Activated CD4-positive, alpha-beta T cell treated with anti-CD3 and anti-CD28 coated beads, Interleukin-2, amount 10 ng/mL, durations not matched to agents 24 days and 14 days (primary cell): ENCODE measurements at places on chromosomes 7 and 10.

DNA sequence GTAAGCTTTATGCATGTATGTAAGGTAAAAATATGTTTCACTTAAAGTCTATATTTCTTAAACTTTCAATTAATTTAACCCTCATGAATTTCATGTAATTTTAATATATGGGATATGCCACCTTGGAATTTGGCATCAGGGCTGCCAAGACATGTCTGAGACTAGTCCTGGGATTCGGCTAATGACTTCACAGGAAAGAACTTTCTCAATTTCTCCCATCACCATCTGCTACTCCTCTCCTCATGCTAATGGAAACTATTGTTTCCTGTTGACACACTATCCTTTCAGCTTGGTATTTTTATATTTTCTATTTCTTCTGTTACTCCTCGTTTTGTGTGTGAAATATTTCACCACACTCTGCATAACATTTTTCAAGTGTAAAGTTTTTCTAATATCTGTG is 205.9 kb downstream of the ARL4A start:
- no peak for DNase-seq

DNA sequence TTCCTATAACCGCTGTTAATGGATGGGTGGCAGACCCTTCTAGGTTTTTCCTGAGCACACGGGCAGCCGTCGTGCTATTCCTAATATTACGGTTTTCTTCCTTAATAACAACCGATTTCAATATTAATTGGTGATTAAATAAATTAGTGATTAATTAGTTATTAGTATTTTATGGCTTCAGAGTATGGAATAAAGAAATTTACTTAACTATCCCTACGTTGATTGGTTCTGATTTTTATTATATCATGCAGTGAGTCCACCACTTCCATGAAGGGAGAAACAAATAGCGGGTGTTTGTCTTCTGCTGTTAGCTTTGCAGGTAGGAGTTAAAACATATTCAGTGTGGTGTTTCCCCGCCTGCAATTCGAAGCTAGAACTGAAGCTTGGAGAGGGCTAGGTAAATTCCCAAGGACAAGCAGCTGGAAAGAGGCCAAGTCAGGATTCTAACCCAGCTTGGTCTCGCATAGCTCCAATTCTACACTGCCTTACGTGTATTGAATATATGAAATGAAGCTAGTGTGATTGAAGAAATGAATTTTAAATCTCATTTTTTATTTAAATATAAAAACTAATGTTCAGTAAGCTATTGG is 928 bp upstream of the CSTF2T start:
- DNase-seq, result peak; percentile 62

- DNase-seq, result no peak
Observed at GRCh38 chr10:5978230-5978489, 817 bp upstream of the IL15RA start.

- DNase-seq, result no peak
Observed at GRCh38 chr10:101612872-101613271, 24.8 kb downstream of the DPCD start.

- no peak for DNase-seq
Observed at GRCh38 chr10:61438141-61438988, 14.8 kb downstream of the TMEM26 start.

- DNase-seq, result no peak
Observed at GRCh38 chr10:19970717-19971116, 154.5 kb downstream of the PLXDC2 start.

DNA sequence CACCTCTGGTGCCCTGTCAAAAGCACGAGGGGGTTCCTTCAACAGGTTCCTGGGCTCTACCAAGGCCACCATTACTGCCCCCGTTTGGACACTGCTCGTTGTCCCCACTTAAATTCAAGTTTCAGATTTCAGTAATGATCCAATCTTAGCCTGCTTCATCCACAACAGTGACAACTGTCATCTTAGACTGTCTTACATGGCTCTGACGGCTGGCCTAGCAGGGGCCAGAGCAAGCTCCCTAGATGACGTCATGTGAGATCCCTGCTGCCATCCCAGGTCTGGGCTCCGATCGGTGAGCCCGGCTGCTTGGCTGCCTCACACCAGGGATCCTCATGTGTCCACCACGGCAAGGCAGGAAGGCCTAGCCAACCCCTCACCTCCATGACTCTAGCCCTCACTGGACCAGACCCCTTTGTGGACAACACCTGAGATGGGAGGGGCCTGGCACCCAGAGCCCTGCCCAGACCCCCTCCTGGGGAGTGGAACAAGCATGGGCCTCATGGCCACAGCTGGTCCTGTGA is 82.5 kb downstream of the FAM53B start:
- DNase-seq, result no peak

DNA sequence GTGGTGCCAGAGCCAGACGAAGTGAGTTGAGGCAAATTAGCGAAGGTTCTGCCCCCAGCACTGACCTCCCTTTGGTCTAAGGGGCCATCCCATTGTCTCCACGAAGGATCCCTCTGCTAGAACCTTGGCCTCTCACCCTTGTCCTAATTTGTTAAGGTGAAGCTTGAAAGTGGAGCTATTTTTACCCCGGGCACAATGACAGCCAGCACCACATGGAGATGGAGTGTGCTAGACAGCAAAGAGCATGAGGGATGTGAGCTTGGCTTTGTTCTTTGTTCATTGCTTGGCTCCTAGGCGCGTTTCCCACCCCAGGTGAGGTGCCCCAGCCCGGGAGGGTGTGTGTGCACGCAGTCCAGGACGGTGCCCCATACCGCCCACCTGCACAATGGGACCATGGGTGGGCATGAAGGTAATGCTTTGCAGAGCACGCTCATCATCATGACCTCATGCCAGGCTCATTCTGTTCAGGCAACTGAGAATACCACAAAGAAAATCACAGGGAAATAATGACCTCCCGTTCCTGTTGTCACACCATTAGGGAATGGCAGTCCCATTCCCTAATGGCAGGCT is 361.0 kb upstream of the FZD8 start:
- no peak for DNase-seq

DNA sequence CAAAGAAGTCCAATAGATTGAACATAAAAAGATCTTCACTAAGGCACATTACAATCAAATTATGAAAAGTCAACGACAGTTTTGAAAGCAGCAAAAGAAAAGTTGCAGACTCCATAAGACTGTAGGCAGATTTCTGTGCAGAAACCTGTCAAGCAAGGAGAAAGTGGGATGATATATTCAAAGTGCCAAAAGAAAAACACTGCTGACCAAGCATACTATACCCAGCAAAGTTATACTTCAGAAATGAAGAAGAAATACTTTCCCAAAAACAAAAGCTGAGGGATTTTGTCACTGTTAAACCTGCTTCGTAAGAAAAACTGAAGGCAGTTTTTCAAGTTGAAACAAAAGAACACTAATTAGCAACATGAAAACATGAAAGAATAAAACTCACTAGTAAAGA is 145.5 kb downstream of the ZEB1 start:
- DNase-seq, result no peak

GRCh38 chr7:47550788-47551470 is 31.0 kb downstream of the TNS3 start:
- no peak for DNase-seq

GRCh38 chr10:27948186-27948585 is 50.7 kb downstream of the ODAD2 start:
- no peak for DNase-seq

GRCh38 chr7:1410992-1411391 is 48.3 kb downstream of the MICALL2 start:
- no peak for DNase-seq

GRCh38 chr10:75709245-75709644 is 277.8 kb downstream of the LRMDA start:
- no peak for DNase-seq

DNA sequence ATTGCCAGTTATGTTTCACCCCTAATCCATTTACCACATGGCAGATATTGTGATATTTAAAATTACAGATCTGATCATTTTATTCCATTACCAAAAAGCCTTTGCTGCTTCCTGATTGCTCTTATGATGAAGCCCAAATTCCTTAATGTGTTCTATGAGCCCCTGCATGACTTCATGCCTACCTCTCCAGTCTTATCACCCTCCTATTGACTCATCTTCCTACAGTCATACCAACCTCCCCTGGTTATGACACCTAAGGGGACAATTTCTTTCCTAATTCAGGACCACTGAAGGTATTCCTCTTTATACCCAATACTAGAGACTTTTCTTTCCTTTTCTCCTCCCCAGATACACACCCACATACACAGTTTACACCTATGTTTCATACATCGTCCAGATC is 36.0 kb downstream of the TES start:
- no peak for DNase-seq

DNA sequence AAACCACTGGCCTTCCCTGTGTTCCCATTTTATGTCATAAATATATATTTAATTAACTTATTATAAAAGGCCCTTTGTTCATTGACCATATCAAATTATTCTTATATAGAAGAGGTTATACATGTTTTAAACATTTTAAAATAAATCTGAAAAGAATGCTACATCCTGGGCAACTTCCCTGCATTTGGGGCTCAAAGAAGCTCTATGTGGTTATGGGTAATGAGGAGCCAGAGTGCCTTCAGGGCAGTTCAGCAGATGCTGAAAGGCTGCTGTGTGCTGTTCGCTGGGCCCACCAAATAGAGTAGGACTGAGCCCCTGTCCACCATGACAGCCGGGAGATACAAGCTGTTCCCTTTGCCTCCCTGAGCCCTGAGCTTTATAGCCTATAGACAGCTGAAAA is 35.9 kb downstream of the HTRA1 start:
- DNase-seq, result no peak

GRCh38 chr10:130022511-130023299 is 58.6 kb upstream of the EBF3 start:
- DNase-seq, result no peak

DNA sequence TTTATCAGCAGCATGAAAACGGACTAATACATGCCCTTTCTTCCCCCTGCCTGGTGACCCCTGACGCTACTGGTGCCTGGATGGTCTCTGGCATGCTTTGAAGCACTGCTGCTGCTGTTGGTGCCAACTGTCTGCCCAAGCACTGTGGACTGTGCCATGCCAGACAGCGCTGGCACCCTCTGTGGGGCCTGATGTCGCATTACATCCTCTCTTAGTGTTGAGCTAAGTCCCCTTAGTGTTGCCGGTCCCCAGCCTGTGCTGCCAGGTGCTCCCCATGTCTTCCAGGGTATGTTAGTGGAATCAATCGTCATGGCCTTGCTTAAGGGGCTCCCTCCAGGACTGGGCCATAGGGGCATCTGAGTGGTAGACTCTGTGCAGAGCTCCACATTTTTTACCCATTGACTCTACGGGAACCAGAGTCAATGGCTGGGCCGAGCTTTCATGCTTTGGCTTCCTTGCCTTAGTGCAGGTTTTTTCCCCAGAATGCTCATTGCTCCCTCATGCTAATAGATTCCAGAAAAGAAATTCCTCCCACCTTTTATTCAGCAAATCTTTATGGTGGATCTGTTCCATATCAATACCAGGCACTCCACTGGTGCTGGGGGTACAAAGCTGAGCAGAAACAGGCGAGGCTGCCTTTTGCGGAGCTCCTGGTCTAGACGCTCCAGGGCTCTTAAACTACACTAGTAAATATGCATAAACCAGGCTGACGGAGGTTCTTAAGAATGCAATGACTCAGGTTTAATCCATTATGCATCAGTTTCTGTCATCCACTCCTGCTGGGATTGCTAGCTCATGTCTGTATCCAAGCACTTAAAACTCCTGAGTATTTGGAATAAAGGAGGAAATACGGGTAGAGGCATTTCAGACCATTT is 21.8 kb upstream of the MRC1 start:
- DNase-seq, result no peak

- no peak for DNase-seq
Observed at GRCh38 chr10:14751014-14751896, 23.4 kb downstream of the FAM107B start.

- no peak for DNase-seq
Observed at GRCh38 chr10:132850246-132850645, 64.3 kb upstream of the NKX6-2 start.

- DNase-seq, result peak; percentile 40
Observed at GRCh38 chr10:4242561-4243035, 457.6 kb upstream of the KLF6 start.

DNA sequence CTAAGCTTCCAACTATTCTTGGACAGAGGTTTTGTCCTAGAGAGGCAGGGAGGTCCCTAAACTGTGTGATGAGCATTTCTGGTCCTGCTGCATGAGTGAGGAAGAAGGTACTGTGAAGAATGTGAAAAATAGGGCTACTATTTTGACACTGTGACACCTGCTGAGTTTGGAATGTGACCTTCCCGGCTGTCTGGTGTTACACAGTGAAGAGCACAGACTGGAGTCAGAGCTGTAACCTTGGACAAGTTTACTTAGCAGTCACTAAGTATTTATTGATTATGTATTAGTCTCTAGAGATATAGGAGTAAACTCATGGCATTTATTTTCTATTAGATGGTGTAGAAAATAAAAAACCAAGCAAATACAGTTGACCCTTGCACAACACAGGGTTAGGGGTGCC is 12.3 kb downstream of the GOLGA7B start:
- no peak for DNase-seq

DNA sequence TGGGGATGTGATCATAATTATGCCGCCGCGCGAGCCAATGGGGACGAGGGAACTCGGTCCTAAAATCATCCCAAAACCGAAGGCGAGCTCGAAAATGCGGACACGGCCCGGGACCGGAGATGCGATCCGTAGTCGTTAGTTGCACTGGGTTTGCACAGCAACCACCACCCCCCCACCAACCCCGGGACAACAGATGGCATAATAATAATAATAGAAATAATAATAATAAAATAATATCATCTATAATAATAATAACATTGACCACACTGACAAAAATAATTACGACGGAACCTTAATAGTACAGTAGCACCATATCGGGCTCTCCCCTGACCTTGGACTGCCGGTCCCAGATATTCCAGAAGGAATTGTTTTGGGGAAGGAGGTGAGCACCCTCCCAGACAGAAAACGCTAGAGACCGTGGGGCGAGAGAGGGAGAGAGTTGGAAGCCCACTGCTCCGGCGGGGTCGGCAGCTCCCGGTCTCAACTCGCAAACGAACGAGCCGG is 1.1 kb upstream of the EMX2 start:
- DNase-seq, result no peak

GRCh38 chr7:106767498-106768323 is 97.4 kb upstream of the PIK3CG start:
- peak; percentile 62 for DNase-seq

- DNase-seq, result no peak
Observed at GRCh38 chr7:47973739-47974138, 5.7 kb downstream of the HUS1 start.

- DNase-seq, result no peak
Observed at GRCh38 chr10:33664070-33664469, 329.6 kb upstream of the NRP1 start.

- no peak for DNase-seq
Observed at GRCh38 chr7:22702516-22702915, 24.5 kb upstream of the IL6 start.

GRCh38 chr10:93445097-93445960 is 36.8 kb downstream of the MYOF start:
- DNase-seq, result no peak
